ENCODE measurements at places on chromosomes 4 and X. TPM values are rescaled to one million over a fixed set of nuclear protein-coding genes. Genes with fewer than 3 reads are reported as not detected.

DNA sequence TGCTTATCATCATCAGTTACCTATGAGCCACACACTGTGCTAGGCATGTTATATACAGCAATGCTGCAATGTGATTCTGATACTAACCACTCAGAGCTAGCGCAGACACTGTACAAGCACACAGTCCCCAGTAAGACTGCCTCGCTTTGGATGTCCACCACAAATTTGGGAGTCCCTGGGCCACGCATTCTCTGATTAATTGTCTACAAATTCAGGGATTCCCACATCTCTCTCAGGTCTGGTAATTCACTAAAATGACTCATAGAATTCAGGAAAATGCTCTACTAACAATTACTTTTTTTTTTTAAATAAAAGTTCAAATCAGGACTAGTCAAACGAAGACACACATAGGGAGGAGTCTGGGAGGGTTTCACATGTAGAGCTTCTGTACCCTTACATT is 652.1 kb upstream of the AADAT start:
- DNase-seq = no peak

- DNase-seq = no peak
These were observed 262.0 kb downstream of the ARAP2 start for GRCh38 chr4:35982318-35982717.

- no peak for DNase-seq
These were observed 55.3 kb downstream of the ARHGAP10 start for GRCh38 chr4:147787204-147787603.

Gene SHROOM3
- total RNA-seq = 100 TPM

Gene CXCL11
- not detected for total RNA-seq

- no peak for DNase-seq
These were observed 15.9 kb downstream of the PLRG1 start for GRCh38 chr4:154534296-154534695.

GRCh38 chr4:2393353-2394270 is 24.8 kb downstream of the ZFYVE28 start:
- no peak for DNase-seq

GRCh38 chr4:7988437-7988836 is 48.8 kb upstream of the AFAP1 start:
- no peak for DNase-seq

DNA sequence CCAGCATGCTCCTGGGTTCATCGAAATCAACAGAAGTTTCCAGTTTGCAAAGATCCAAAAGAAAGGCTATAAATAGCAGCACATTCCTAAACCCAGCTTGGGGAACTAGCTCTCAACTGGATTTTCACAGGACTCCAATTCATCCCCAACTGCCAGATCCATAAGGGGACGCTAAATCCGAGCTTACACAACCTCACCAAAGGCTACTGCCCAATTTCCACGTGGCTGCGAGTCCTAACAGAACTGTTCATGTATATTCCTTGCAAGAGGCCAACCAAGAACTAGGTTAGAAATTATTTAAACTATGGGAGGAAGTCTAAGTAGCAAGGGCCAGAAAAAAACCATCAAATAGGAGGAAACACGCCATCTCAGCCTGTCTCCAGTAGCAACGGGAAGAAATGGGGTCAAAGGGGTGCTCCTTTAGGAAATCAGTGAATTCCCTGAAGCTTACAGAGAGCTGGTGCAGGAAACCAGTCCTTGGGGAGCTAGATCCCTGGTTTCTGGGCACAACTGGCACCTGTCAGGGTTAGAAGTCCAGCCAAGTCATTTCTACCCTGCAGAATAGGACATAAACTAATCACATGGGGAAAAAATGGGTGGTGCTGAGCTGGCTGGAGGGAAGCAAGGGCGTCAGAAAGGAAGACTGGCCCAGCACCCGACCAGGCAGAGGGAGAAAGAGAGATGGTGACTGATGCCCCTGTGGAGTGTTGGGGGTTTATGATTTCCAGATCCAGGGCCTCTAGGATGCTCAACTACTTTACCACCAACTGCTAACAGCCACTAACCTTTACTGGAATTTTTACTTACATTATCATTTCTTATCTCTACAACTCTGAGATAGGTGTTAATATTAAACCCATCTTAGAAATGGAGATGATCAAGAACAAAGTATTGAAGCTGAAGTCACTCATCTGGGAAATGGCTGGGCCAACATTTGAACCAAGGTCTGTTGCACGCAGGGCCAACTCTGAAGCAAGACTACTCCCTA is 20.5 kb downstream of the RELL1 start:
- DNase-seq = no peak

Gene SPANXB1
- not detected for total RNA-seq

DNA sequence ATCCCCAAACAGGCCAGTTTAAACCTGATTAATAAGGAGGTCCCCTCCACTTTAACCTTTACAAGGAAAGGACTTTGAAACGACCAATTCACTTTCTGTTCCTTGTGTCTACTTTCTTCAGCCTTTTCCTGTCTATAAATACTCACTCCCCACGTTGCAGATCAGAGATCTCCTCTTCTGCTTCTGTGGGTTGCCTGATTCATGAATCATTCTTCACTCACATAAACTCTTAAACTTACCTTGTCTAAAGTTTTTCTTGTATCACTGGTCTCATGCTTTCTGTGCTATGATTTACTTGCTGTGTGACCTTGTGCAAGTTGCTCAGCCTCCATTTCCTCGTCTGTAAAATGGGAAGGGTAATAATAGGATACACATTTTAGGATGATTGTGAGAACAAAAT is 236.1 kb downstream of the QDPR start:
- no peak for DNase-seq

DNA sequence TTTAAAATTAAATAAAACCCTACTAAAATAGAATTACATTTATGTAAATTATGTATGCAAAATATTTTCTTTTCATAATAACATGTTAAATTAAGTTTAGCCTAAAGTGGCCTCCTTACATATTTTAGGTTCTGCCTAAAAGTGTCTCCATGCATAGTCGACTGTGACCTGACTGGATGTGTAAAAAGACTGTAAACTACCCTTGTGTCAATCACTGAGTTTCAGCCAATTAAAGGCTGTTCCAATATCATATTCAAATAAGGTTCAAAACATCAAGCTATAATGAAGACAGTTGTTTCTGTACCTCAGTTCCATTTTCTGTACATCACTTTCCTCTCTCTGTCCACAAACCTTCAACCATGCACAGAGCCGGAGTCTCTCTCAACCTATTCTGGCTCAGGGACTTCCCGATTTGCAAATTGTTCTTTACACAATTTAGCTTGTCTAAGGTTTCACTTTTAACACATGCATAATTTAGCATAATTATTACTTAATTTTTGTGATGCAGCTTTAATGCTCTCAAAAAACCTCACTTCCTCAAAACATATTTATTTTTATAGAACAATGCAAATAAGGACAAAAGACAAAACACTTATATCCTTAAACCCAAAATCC is 60.1 kb downstream of the SH3RF1 start:
- DNase-seq = no peak

DNA sequence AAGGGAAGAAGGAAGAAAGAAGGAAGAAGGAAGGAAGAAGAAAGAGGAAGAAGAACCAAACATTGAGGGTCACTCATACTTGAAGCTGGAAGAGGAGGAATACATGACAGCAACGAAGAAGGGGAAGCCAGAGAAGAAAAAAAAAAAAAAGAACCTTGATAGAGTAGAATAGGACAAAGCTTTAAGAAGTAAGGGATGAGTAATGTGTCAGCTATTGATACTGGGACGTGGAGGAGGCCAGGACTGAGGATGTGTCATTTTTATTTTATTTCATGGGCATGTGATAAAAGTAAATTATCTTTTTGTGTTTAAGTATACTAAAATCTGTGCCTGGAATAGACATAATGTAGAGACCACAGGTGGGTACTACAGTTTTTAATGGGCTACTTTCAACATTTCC is 6.4 kb downstream of the EDA2R start:
- DNase-seq = no peak

- no peak for DNase-seq
These were observed 107.0 kb downstream of the NFKB1 start for GRCh38 chr4:102608190-102608589.

Gene XAGE2
- total RNA-seq = not detected

Gene ADAMTS3
- total RNA-seq = 5.6 TPM

GRCh38 chr4:7287918-7288280 is 95.6 kb downstream of the SORCS2 start:
- DNase-seq = no peak

GRCh38 chr4:172125443-172125842 is 312.2 kb downstream of the GALNTL6 start:
- DNase-seq = no peak

Gene MCUB
- 26.5 TPM for total RNA-seq

DNA sequence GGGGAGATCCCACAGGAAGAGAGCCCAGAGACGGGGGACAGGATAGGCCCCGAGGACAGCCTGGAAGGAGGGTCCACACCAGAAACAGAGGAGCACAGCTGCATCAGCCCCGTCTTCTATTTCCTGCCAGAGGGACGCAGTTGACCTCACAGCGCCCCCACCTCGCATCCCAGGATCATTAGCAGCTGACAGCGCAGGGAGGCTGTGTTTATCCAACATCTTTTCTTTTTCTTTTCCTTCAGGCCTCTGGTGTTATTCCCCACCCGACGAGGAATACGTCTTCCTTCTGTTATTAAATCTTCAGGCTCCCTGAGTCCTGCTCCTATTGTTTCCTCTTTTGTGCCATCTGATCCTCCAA is 75.4 kb downstream of the DCHS2 start:
- DNase-seq = no peak

Gene ABCB7
- 75.8 TPM for total RNA-seq

- DNase-seq = no peak
These were observed 90.1 kb upstream of the NOCT start for GRCh38 chr4:138925495-138925894.

Gene HERC5
- 5.0 TPM for total RNA-seq

Gene DCAF8L2
- not detected for total RNA-seq

DNA sequence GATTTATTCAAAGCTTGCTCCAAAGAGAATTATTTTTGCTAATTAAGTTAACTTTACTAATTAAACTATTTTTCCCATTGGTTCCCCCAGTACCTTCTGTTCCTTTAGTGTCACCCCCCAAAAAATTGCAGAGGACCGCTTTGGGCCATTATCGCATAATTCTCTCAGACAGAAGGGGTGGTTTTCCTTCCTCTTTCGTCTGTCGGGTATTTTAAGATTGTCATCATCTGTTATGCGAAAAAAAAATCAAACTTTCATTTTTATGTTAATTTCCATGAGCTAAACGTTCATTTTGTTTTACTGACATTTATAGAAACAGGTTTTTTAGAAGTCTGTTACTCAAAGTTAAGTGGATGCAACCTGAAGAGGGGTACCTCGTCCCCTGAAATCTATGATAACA is 76.2 kb upstream of the DDX3X start:
- DNase-seq = no peak

DNA sequence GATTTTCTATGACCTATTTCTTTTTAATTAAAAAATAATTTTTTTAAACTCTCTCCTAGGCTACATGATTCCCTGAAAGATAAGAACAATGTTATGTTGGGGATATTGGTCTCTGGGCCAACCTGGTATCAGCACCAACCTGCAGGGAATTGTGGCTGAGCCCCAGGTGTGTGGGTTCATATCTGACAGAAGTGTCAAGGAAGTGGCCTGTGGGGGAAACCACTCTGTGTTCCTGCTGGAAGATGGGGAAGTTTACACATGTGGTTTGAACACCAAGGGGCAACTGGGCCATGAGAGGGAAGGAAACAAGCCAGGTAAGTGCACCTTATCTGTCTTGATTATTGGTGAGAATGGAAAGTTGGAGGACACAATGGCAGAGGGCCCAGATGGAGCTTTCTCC is 13.5 kb downstream of the HERC3 start:
- no peak for DNase-seq
